Activated T-cell treated with anti-CD3 and anti-CD28 coated beads, Interleukin-2, amount 50 U/mL, for 72 hours (primary cell): ENCODE measurements at places on chromosomes 3 and 15. TPM values are rescaled to one million over a fixed set of nuclear protein-coding genes. Genes with fewer than 3 reads are reported as not detected.

Gene POLQ
- total RNA-seq, result 20.4 TPM

Gene PIGBOS1
- total RNA-seq, result 14.5 TPM

Gene HYAL1
- total RNA-seq, result not detected

Gene ANKRD63
- not detected for total RNA-seq

Gene CLDN18
- total RNA-seq, result not detected

Gene GNAT1
- not detected for total RNA-seq

Gene ABHD17C
- 9.1 TPM for total RNA-seq

- no peak overlapping the region for H3K27ac ChIP-seq
- no peaks in the 10 kb centered on the region for H3K36me3 ChIP-seq
- H3K27me3 ChIP-seq, result no peaks in the 10 kb centered on the region
Observed at GRCh38 chr3:105118905-105119304, 247.8 kb upstream of the ALCAM start.

GRCh38 chr15:52171386-52171785, 19.8 kb downstream of the GNB5 start:
- H3K36me3 ChIP-seq, result no peaks in the 10 kb centered on the region
- DNase-seq, result no peak
- H3K27ac ChIP-seq, result no peak overlapping the region
- no peaks in the 10 kb centered on the region for H3K27me3 ChIP-seq
- H3K4me3 ChIP-seq, result peak overlapping the region; percentile 57

GRCh38 chr15:58689646-58690045, 59.9 kb downstream of the ADAM10 start:
- H3K27me3 ChIP-seq, result no peaks in the 10 kb centered on the region
- H3K4me1 ChIP-seq, result peaks cover 34% of the 10 kb centered on the region
- no peak overlapping the region for H3K4me3 ChIP-seq
- H3K27ac ChIP-seq, result no peak overlapping the region
- DNase-seq, result no peak
- H3K36me3 ChIP-seq, result peaks cover 3% of the 10 kb centered on the region

DNA sequence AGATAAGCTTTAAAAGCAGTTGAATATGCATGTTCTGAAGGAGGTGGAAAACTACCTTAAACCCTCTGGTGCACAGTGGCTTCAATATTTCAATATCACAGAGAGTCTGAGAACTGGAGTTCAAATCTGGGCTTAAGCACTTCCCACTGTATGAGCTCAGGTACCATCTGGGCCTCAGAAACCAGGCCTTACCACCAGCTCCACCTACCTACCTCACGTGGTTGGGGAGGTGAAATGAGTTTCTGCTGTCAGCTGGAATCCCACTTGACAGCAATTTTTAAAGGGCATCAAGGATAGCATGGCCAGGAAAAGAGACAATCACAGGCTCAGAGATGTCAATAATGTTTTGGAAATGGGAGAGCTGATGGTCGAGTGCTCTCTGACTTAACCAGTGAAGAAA, 5.0 kb downstream of the CHCHD4 start:
- peak overlapping the region; percentile 51 for H3K27ac ChIP-seq
- no peaks in the 10 kb centered on the region for H3K27me3 ChIP-seq
- peaks cover 36% of the 10 kb centered on the region for H3K4me1 ChIP-seq
- no peak for DNase-seq

DNA sequence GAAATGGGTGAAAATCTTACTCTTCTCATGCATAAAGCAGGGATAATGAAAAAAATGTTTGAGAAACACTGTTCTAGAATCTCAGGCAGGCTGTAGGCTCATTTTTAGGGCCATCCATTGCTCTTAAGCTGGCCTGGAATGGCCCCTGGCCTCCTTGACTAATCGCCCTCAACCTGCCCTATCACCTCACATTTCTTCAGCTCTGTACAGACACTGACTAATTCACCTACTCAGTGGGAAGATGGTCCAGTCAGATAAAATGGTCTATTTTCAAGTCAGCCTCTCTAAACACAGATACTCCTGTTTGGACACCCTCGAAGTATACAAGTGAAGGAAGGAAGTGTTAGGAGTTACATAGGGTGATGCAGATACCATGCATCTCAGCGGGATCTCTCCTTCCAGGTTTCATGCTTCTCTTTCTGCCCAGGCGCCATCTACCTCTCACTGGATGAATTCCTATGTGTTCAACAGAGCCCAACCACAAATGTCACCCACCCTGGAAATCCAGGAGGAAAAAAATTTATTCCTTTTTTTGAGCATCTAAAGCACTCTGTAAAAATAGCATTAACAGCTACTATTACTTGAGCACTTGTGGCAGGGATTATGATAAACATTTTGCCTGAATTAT, 12.1 kb downstream of the FMN1 start:
- H3K4me1 ChIP-seq, result peaks cover 6% of the 10 kb centered on the region
- H3K4me3 ChIP-seq, result no peak overlapping the region
- no peak overlapping the region for H3K27ac ChIP-seq
- H3K36me3 ChIP-seq, result no peaks in the 10 kb centered on the region
- peaks cover 9% of the 10 kb centered on the region for H3K27me3 ChIP-seq

DNA sequence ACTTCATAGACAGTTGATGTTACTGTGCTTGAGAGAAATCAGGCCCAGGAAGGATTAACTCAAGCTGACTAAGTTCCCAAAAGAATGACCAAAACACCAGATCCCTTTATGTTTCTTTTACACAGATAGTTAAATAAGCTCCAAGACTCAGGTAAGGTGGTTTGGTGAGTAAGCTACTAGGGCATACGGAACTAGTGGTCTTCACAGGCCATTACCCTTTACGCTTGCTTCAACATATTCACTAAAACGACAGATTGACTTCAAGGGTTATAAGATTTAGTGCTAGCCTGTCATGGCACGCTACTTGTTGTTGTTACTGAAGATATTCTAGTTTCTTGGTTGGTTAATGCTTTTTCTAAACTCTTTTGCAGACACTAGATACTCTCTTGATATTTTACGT, 369.3 kb downstream of the LPP start:
- H3K27me3 ChIP-seq, result no peaks in the 10 kb centered on the region
- H3K4me1 ChIP-seq, result peaks cover 8% of the 10 kb centered on the region
- H3K4me3 ChIP-seq, result no peak overlapping the region
- no peak for DNase-seq
- no peaks in the 10 kb centered on the region for H3K36me3 ChIP-seq
- H3K27ac ChIP-seq, result no peak overlapping the region

DNA sequence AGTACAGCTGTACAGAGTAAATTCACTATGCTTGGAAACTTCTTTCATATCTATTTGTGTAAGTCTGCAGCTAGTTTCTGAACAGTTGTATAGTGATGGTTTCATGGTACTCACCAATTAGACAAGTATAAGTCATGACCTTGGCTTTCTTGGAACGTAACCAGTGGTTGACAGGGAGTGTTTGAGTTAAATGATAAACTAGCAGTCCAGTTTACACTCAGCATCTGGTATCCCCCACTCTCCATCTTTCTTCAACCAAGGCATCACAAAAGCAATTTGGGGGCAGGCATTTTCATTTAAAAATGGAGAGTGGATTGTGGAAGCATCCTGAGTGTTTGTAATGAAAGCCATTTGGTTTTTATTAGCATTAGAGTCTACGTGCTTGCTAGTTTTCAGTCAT, 26.0 kb downstream of the MME start:
- no peaks in the 10 kb centered on the region for H3K27me3 ChIP-seq
- no peak for DNase-seq
- H3K4me3 ChIP-seq, result no peak overlapping the region
- no peaks in the 10 kb centered on the region for H3K36me3 ChIP-seq
- H3K4me1 ChIP-seq, result no peaks in the 10 kb centered on the region

- no peaks in the 10 kb centered on the region for H3K4me1 ChIP-seq
- no peak for DNase-seq
- no peak overlapping the region for H3K4me3 ChIP-seq
- no peaks in the 10 kb centered on the region for H3K27me3 ChIP-seq
Observed at GRCh38 chr3:38587548-38588131, 61.8 kb downstream of the SCN5A start.

DNA sequence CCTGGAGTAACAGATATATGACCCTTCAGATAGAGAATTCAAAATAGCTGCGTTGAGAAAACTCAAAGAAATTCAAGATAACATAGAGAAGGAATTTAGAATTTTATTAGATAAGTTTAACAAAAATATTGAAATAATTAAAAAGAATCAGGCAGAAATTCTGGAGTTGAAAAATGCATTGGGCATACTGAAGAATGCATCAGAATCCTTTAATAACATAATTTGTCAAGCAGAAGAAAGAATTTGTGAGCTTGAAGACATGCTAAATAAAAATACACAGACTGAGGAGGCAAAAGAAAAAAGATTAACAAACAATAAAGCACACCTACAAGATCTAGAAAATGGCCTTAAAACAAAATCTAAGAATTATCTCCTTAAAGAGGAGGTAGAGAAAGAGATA, 50.5 kb downstream of the SPTSSB start:
- H3K36me3 ChIP-seq, result peaks cover 7% of the 10 kb centered on the region
- H3K27ac ChIP-seq, result no peak overlapping the region
- no peak overlapping the region for H3K4me3 ChIP-seq

DNA sequence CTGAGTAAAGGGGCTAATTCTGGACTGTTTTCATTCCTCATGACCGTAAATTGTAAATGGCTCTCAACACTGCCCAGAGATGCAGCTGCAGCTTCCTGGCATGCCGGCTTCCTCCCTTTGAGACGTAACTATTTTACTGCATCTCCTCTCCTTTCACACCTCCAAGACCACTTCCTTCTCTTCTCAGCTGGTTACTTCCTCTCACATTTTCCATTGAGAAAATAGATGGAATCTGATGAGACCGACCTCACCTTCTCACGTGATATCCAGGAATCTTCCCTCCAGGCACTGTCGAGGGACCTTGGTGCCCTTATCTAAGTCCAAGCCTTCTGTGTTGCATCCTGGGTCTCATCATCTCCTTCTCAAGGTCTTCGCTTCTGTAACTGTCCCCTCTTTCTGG, 12.7 kb downstream of the LYSMD4 start:
- peak overlapping the region; percentile 74 for H3K27ac ChIP-seq
- H3K4me1 ChIP-seq, result peaks cover 42% of the 10 kb centered on the region
- peak overlapping the region; percentile 50 for H3K4me3 ChIP-seq
- H3K36me3 ChIP-seq, result no peaks in the 10 kb centered on the region

DNA sequence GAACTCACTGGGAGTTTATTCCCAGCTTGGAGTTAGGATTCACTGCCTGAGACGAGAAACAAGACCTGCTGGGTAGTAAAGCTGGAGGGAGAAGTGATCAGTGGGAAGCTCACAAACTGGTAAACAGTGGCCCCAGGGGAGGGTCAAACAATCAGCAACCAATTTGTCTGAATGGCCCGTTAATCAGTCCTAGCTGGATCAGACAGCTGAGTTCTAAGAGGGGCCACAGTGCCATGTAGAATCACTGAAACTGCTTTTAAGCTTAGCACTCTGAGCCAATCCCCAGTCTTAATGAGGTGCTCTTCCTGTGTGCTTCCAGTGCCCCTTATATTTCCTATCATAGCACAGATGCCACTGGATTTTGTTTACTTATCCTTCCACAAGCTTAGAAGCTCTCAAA, 591.7 kb downstream of the RSL24D1 start:
- DNase-seq, result no peak
- H3K4me1 ChIP-seq, result no peaks in the 10 kb centered on the region
- H3K36me3 ChIP-seq, result no peaks in the 10 kb centered on the region
- H3K27ac ChIP-seq, result no peak overlapping the region
- H3K27me3 ChIP-seq, result no peaks in the 10 kb centered on the region

- H3K4me3 ChIP-seq, result no peak overlapping the region
- DNase-seq, result no peak
- H3K4me1 ChIP-seq, result peaks cover 11% of the 10 kb centered on the region
- no peak overlapping the region for H3K27ac ChIP-seq
- no peaks in the 10 kb centered on the region for H3K27me3 ChIP-seq
- no peaks in the 10 kb centered on the region for H3K36me3 ChIP-seq
Observed at GRCh38 chr3:127685708-127686511, 13.2 kb downstream of the ABTB1 start.

DNA sequence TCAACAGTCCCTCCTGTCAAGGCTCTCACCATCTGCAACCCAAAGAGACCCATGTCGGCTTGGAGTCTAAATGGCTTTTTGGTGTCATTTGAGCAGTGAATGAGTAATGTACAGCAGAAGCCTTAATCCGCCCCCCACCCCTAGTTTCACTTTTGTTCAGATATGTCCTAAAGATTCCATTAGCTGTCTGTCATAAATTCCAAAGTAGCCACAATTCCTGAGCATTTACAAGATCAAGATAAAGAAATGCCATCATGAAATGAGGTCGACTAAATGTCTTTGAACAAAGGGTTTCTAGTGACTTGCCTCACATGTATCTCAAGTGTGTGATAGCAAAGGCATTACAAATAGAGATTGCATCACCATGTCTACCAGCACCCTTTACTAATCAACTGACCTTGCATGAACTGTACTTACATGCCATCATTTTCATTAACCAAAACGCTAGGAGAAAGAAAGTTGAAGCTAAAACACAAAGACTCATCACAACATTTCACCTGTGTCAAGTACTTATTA, 123.8 kb upstream of the PHLDB2 start:
- H3K27me3 ChIP-seq, result no peaks in the 10 kb centered on the region
- no peak overlapping the region for H3K4me3 ChIP-seq
- H3K27ac ChIP-seq, result no peak overlapping the region
- peaks cover 29% of the 10 kb centered on the region for H3K4me1 ChIP-seq
- H3K36me3 ChIP-seq, result no peaks in the 10 kb centered on the region
- no peak for DNase-seq
